Fibroblast of skin of left quadriceps (primary cell): ENCODE measurements at places on chromosomes 16 and 17.

- DNase-seq = peak; percentile 24
Measured at GRCh38 chr17:71975331-71975801, 145.5 kb upstream of the SOX9 start.

DNA sequence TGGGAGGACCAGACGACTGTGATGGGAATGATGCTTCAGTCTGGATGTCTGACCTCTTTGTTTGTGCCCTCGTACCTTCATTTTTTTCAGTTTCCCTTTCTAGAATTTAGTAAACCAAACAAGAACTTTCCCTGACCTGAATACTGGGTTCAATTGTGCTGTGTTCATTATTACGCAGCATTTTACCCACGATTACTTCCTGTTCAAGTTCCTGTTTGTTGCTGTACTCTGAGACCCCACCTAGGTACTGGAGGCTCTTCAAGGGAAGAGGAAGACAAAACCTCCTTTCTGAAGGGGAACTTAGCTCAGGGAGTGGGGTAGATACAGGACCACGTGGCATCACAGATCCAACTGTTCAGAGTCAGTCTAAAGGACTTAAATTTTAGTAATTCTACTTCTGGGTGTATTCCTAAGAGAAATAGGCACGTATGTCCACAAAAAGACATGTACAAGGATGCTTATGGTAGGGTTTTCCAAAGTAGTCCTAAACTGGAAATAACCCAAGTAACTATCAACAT lies 9.2 kb upstream of the PRKCB start:
- DNase-seq = no peak

- no peak for DNase-seq
Measured at GRCh38 chr16:58042886-58043515, 17.4 kb downstream of the MMP15 start.

- no peak for DNase-seq
Measured at GRCh38 chr17:78416791-78417530, 38.5 kb downstream of the PGS1 start.

GRCh38 chr17:73013816-73014663 lies 78.4 kb downstream of the SLC39A11 start:
- peak; percentile 17 for DNase-seq

GRCh38 chr17:51540151-51540550 lies 279.8 kb downstream of the UTP18 start:
- no peak for DNase-seq

GRCh38 chr17:21475571-21475970 lies 99.4 kb downstream of the KCNJ12 start:
- no peak for DNase-seq

GRCh38 chr17:6160911-6161855 lies 91.0 kb downstream of the WSCD1 start:
- no peak for DNase-seq

DNA sequence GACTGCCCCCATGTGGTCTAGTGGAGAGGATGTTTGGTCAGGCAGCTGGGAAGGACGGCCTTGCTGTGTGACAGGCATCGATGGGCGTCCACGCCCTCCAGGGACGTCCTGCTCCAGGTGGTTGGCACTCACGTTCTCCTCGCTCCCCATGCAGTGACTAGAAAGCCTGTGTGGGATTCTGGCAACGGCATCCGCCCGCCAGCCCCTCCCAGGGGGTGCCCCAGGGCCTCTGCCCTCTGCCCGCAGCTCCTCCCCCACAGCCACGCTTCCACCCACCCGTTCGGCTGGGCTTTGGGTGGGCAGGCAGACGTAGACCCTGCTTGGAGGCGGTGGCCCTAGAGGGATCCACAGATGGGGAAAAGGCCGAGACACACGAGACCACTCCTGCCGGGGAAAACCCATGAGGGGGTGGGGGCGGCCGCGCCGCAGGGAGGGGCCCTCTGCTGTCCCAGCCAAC lies 4.7 kb upstream of the IL17C start:
- DNase-seq = no peak

DNA sequence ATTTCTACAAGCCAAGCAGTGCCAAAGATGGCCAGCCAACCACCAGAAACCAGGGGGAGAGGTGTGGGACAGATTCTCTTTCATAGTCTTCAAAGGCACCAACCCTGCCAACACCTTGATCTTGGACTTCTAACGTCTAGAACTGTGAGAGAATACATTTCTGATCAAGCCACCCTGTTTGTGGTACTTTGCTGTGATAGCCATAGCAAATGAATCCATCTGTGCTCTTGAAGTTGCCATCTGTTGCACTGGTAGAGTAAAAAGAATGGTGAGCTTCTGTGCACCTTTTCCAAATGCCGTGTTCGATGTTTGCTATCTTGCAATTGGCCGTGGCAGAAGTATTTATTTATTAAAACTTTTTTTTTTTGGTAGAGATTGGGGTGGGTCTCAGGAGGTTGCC lies 16.7 kb upstream of the ADGRG1 start:
- DNase-seq = no peak
